Stimulated activated CD8-positive, alpha-beta memory T cell treated with anti-CD3 and anti-CD28 coated beads, Interleukin-4, amount 100 ng/mL, for 4 hours (primary cell): ENCODE measurements at places on chromosomes 12 and 14.
A peak's percentile ranks its signal among the peaks of the same experiment; 100 is the strongest.

GRCh38 chr12:46209914-46210872, 58.6 kb downstream of the SLC38A1 start:
- peak; percentile 69 for DNase-seq

GRCh38 chr12:24839268-24839791, 109.6 kb downstream of the BCAT1 start:
- DNase-seq = no peak

GRCh38 chr12:68532887-68533248, 77.8 kb upstream of the RAP1B start:
- DNase-seq = no peak

DNA sequence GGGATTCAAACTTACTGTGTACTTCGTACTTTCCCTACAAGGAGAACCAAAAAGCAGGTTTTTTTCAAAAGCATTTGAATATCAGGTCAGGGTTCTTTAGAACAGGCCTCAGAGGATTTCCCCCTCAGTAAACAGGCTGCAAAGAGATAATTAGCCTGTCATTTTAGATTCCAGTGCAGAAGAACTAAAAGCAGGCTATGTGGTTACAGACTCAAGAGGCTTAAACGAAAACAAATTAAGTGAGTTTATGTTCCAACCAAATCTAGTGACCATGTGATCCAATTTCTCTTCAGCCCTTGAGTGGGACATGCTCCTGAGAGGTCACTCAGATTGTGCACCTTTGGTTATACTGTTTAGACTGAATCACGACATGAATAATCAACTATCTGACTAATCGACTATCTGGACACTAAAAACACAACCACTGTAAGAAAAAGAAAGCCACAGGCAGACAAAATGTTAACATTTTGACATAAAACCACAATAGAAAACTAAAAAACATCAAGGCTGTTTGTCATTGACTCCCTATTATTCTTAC, 4.5 kb downstream of the TMED8 start:
- no peak for DNase-seq

DNA sequence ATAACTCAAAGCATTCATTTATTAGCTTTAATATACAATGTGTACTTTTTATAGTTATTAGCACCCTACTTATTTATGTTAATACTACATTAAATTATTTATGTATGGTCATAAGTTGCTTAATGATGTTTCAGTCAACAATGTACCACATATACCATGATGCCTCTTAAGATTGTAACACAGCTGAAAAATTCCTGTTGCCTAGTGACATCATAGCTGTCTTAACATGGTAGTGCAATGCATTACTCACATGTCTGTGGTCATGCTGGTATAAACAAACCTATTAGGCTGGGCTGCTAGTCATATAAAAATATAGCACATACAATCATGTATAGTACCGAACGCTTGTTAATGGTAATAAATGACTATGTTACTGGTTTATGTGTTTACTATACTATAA, 120.4 kb downstream of the ANO6 start:
- DNase-seq = no peak

DNA sequence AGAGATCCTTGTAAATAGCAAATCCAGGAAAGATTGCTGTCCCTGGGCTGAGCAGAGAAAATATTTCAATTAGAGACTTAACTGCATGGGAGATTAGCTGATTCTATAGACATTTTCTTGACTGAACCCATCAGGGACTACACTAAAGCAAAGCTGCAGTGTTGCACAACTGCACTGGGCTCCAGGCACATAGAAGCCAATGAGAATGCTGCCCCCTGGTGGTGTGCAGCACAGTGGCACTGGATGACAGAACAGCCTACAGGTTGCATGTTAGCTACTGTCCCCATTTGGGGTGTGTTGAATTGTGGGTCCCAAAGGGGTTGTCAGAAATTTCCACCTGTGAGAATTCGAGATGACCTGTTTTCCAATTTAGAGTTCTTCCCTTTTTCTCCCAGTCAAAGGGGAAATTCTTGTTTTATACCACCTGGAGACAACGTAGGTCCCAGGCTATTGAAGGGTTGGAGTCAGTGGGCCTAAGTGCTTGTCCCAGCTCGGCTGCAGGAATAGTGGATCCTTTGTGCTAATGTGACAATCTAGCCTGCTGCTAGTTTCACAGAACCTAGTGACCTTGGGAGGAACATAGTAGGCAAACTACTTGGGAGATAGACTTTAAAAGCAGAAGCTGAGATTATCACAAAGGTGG, 114.7 kb downstream of the SLC8A3 start:
- no peak for DNase-seq

DNA sequence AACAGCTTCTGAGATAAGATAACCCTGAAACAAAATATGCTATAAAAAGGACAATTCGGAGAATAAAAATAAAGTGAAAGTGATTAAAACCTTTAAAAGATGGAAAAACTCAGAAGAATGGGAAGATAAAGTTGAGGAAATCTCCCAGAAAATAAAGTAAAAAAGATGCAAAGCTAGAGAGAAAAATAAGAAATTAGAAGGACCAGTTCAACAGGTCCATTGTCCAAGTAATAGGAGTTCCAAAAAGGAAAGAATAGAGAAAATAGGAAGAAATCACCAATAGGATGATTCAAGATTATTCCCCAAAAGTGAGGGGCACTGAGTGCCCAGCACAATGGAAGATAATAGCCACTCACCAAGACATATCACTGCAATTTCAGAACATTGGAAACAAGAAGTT, 4.8 kb upstream of the PRPF40B start:
- no peak for DNase-seq

GRCh38 chr12:53068811-53069585, 10.2 kb downstream of the SPRYD3 start:
- DNase-seq = no peak

DNA sequence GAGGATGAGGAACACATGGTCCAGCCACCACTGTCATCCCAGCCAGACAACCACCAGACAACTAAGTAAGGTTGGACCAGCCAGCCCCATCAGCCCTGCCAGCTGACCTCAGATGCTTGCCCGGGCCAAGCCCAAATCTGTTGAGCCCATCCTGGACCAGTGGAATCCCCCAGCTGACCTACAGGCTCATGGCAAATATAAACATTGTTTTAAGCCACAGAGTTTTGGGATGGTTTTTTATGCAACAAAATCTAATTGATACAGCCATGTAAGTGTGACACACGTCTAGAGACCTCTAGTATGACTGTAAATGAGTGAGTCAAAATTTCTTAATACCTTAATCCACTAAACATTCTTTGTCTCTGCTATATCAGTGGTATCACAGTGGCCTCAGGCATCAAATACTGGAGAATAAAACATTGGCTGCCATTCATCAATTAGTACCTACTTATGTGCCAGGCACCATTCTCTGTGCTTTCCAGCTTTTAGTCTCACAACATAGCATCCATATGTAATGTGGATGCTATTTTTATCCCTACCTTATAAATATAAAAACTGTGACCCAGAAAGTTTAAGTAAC, 24.2 kb upstream of the NT5DC3 start:
- no peak for DNase-seq

DNA sequence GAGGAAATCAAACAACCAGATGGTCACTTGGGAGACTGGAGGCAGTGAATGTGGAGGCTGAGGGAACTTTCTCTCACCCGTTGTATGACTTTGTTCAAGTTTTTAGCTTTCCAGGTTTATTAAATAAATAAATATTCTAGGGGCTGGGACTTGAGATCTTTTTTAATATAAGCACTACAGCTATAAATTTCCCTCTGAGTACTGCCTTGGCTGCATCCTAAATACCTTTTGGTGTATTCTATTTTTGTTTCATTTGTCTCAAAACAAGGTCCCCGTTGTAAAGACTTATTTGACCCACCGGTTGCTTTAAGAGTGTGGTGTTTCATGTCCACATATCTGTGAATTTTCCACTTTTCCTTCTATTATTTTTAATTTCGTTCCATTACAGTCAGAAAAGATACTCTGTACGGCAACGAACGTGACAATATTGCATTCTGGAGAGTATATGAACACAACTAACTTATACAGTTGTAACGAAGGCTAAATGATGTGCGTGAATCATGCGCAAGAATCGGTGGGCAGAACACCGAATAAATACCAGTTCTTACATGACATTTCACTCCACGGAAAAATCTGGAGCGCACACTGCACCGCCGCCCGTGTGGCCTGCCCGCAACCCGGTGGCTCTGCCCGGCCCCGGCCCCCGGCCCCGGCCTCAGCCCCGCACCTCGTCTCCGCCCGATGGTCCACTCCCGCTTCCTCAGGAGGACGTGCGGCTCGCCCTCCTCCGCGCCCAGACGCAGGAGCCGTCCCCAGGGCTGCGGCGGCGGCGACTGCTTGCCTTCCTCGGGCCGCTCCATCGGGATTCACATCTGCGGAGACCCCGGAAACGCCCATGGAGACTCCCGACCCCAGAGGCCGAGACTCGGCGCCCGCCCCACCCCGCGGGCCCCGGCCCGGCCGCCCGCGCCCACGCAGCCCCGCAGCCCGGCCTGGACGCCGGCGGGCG, 602 bp downstream of the CHFR start:
- DNase-seq = no peak

DNA sequence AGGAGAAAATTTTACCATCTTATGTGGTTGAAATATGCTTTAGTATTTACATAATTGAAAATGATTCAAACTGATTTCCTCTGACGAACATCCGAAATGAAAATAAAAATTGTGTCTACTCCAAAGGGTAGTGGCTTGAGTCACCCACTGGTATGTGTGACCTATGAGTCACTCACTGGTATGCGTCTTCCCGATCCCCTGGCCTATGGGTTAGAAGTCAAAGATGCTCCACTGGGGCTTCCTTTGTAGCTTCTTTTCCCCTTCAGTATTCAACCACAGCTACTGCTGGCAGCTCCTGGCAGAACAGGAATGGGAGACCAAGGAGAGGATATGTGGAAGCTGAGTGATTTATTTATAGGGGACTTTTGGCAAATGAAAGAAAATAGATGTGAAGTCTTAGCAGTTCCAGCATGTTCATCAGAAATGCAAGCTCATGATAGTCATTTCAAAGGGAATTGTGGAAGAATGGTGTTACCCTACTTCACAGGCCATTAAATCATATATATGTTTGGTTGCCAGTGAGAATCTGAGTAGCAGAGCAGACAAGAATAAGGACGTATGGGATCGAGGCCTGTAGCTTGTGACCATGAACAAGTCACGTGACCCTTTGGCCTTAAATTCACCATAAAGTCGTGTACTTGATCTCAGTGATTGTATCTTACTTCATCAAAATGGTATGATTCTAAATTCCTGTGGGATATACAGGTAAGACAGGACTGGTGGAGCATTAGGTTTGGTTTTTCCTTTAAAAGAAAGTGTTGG, 108.3 kb downstream of the CRADD start:
- DNase-seq = no peak

- no peak for DNase-seq
These were observed 67.9 kb downstream of the DPF3 start for GRCh38 chr14:72826039-72826438.
